Stimulated activated CD4-positive, alpha-beta T cell treated with anti-CD3 and anti-CD28 coated beads, Interleukin-12 subunit alpha, Interleukin-12 subunit beta, amount 100 ng/mL, for 4 hours (primary cell): ENCODE measurements at places on chromosomes 1 and 21.
A peak's percentile ranks its signal among the peaks of the same experiment; 100 is the strongest.

- no peak for DNase-seq
Measured at GRCh38 chr1:228944935-228945371, 209.7 kb downstream of the RHOU start.

GRCh38 chr21:38355992-38356781, 99.4 kb downstream of the KCNJ15 start:
- DNase-seq: peak; percentile 74

DNA sequence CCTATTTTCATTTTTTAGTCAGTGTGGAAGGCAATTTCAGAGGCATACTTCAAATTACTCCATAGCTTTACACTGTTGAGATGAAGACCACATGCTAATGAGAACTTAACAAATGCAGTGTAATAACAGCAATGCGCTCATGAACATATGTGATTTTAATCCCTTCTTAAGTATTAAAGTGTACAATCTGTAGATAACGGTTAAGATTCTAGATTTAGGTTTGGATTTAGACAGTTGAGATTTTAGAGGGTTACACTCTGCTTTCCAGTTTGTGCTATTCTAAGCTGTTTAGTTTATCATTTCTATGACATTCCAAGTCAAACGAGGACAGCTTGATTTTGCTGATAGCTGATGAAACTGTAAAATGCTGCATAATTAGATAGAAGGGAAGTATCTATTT, 257.8 kb upstream of the CHRM3 start:
- no peak for DNase-seq

GRCh38 chr1:208231881-208232661, 12.1 kb downstream of the PLXNA2 start:
- DNase-seq: no peak

GRCh38 chr1:43152866-43153265, 19.2 kb downstream of the EBNA1BP2 start:
- DNase-seq: no peak
